ENCODE measurements at places on chromosomes 16 and 17.

- no peak for DNase-seq
Observed at GRCh38 chr16:73912281-73912680, 384.3 kb upstream of the PSMD7 start.

DNA sequence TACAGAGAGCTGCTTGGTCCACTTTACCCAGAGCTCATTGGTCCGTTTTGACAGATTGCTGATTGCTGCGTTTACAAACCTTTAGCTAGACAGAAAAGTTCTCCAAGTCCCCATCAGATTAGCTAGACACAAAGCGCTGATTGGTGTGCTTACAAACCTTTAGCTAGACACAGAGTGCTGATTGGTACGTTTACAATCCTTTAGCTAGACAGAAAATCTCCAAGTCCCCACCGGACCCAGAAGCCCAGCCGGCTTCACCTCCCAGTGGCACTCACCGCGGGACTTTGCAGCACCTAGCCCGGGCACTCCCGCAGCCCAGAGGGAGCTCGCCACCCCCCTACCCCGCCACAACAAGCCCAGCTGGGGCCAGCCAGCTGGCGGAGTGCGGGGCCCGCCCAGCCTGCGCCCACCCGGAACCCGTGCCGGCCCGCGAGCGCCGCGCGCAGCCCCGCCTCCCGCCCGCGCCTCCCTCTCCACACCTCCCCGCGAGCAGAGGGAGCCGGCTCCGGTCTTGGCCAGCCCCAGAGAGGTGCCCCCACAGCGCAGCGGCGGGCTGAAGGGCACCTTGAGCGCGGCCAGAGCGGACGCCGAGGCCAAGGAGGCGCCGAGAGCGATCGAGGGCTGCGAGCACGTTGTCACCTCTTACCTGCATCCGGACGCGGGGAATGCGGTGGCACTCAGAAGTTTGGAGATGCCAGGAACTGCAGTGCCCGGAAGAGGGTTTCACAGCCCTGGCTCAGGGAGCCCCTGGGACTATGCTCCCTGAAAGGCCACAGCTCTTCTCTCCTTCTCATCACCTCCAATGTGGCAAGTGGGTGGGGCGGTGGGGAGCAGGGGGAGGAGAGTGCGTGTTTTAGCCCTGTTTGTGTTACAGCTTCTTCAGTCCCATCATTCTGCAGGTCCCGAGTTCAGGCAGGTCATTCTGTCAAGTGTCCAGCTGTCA, 1504.5 kb downstream of the CDH11 start:
- DNase-seq = no peak

GRCh38 chr17:83161298-83162034, 82.1 kb downstream of the METRNL start:
- no peak for DNase-seq

GRCh38 chr16:10345629-10346028, 40.2 kb upstream of the ATF7IP2 start:
- no peak for DNase-seq

GRCh38 chr16:49560004-49560830, 186.6 kb downstream of the C16orf78 start:
- no peak for DNase-seq
